ENCODE measurements at places on chromosomes 5 and 9. TPM values are rescaled to one million over a fixed set of nuclear protein-coding genes. Genes with fewer than 3 reads are reported as not detected.

The SLC45A2 gene
- total RNA-seq: not detected

The KLF4 gene
- 0.79 TPM for total RNA-seq

- no peak overlapping the region for H3K27ac ChIP-seq
- no peaks in the 10 kb centered on the region for H3K4me1 ChIP-seq
- DNase-seq: no peak
- H3K27me3 ChIP-seq: no peaks in the 10 kb centered on the region
- H3K36me3 ChIP-seq: no peaks in the 10 kb centered on the region
- no peak overlapping the region for H3K4me3 ChIP-seq
Observed at GRCh38 chr5:167870055-167870454, 421.4 kb upstream of the WWC1 start.

GRCh38 chr9:137866226-137867141 is 11.1 kb upstream of the CACNA1B start:
- no peaks in the 10 kb centered on the region for H3K36me3 ChIP-seq
- H3K27ac ChIP-seq: no peak overlapping the region
- no peak for DNase-seq
- no peak overlapping the region for H3K4me3 ChIP-seq
- H3K27me3 ChIP-seq: no peaks in the 10 kb centered on the region

GRCh38 chr5:588406-588995 is 23.6 kb upstream of the CEP72 start:
- no peak overlapping the region for H3K4me3 ChIP-seq
- no peaks in the 10 kb centered on the region for H3K27me3 ChIP-seq
- no peaks in the 10 kb centered on the region for H3K4me1 ChIP-seq
- no peaks in the 10 kb centered on the region for H3K36me3 ChIP-seq

GRCh38 chr5:132467287-132467984 is 23.1 kb downstream of the IRF1 start:
- DNase-seq: no peak
- H3K4me1 ChIP-seq: peaks cover 99% of the 10 kb centered on the region
- no peaks in the 10 kb centered on the region for H3K27me3 ChIP-seq
- peak overlapping the region; percentile 63 for H3K27ac ChIP-seq
- H3K36me3 ChIP-seq: no peaks in the 10 kb centered on the region

DNA sequence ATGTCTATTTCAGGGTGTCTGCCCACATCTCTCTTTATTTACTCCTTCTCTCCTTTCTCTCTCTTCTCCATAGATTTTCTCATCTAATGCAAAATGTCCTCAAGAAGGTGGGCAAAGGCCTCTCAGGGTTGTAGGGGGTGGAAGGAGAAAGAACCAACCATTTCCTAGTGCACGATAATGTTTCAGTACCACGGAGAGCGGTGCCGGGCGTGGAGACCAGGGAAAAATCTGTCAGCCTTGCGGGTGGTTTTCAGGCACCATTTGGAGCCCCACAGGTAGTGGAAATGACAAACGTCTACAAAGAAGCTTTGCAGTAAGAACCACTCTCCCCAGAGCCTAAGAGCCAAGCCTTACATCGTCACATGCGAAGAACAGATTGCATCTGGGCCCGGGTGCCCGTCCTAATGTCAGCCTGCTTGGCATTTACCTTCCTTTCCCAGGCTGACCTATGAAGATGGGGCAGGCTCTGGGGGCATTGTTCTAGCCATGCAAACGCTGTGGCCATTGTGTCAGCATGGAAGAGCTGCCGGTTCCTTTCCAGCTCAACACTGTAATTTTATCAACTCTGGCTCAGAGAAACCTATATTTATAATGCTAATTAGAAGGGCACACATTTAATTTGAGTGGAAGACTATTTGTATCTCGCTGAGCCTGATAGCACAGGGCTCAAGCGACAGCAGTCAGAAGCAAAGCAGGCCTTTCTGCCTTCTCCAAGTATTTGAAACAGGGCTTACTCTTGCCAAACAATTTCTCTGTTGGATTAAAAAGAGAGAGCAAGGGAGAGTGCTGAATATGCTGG is 430.1 kb upstream of the WWC1 start:
- no peaks in the 10 kb centered on the region for H3K36me3 ChIP-seq
- no peak overlapping the region for H3K4me3 ChIP-seq
- H3K27ac ChIP-seq: no peak overlapping the region
- no peaks in the 10 kb centered on the region for H3K4me1 ChIP-seq
- no peaks in the 10 kb centered on the region for H3K27me3 ChIP-seq

DNA sequence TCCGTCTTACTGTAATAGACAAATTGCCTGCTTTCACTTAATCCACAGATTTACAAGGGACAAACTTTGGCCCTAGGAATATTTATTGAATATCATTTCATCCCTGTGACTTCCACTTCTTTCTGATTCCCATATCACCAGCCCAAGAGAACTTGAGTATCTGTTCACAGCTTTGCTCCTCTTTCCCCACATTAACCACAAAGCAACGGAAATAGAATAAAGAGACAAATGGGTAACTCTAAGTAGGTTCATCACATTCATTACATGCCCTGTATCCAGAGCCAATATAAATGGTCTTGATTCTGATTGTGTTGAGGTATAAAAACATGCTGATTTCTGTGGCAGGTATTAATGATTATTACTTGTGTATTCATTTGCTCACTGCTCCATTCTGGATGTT is 41.9 kb downstream of the TMEM252 start:
- no peaks in the 10 kb centered on the region for H3K4me1 ChIP-seq
- H3K36me3 ChIP-seq: no peaks in the 10 kb centered on the region

All from CD4-positive, alpha-beta memory T cell (primary cell).